ENCODE measurements at places on chromosomes 3 and 15.

DNA sequence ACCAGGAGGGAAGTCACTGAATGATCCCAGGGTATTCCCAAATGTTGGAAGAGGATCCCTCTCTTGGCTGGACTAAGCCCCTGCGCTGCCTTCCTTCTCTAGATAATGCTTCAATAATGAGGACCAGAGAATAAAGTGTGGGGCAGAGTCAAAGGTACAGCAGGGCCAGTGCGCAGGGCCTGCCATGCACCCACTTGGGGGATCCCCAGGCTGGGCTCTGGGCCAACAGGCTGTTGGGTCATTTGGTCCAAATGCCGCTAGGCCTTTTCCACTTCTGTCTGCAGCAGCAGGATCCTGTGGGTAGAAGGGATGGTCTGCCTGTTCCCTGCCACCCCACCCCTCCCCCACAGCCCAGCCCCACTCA lies 5.7 kb upstream of the CLK3 start:
- DNase-seq = no peak

DNA sequence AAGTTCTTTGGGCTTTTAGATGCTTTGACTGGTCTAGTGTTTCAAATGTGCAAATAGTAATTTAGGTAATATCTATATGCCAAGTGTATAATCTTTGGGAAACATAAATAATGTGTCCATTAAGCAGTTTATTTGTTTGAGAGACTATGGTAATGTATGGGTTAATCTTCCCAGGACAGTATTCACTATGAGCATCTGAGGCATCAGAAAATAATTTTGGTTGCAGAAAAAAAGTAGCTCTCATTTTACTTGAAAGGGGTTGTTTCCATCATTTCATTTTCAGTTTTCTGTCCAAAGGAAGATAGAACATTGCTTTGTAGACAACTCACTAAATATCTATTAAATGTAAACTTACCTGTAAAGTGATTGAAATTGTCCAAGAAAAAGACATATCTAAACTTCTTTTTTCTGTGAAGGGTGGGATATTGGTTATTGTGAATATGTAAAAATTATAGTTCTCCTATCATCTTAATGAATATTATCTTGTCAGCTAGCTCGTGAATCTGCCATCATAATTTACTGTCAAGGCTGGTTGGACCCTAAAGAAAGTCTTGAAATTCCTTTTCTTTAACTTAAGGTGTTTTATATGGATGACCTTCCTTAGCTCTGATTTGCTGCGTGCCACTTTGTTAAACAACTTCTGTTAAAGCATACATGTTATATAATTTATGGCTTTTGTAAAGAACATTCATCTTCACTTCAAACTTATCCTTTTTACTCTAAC lies 108.8 kb downstream of the EPHA3 start:
- no peak for DNase-seq

GRCh38 chr3:12797892-12798558 lies 1.5 kb downstream of the CAND2 start:
- DNase-seq = peak; percentile 27

- DNase-seq = no peak
These were observed 307.7 kb upstream of the C2CD4B start for GRCh38 chr15:62472616-62473299.

DNA sequence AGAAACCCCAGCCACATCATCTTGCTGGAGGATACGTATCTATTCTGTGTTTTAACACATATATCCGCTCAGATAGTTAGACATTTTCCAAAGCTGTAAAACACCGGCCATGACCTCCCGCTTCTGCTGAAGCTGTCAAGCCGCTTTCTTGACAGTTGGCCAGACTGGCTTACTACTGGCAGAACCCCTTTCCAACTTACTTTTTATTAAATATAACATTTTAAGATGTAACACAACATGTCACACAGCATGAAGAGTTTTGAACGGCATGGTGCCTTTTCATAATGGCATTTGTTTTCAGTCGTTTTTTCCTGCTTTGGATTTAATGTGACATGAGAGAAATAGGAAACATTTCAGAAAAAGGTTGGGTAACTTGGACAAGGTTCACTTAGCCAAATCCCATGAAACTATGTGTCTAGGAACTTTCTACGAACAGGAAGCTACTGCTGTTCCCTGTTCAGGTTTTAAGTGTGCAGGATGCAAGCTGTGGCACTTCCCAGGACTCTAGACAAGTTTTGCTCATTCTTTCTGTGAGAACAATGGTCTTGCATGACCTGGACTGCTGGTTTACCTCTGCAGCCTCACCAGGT lies 281.4 kb downstream of the THSD4 start:
- DNase-seq = no peak

DNA sequence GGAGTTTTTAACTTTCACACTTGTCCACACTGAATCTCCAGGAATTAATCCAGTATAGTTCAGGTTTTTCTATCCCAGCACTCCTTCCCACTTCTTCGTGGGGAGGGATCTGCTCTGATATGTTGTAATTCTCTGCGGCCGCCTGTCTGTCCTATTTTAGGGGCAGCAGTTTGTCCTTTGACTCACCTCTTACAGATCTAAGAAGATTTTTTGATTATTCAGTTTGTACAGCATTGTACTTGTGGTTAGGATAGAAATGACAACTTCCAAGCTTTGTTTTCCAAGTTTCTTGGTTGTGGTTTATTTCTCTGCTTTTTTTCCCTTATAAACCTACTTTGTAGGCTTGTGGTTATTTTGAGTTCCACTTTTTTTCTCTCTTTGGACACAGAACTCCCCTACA lies 601.7 kb downstream of the SI start:
- DNase-seq = no peak

GRCh38 chr3:57006179-57006657 lies 54.2 kb upstream of the SPATA12 start:
- peak; percentile 35 for DNase-seq
